Panc1 (cell line): ENCODE measurements at places on chromosomes 12 and 14.

DNA sequence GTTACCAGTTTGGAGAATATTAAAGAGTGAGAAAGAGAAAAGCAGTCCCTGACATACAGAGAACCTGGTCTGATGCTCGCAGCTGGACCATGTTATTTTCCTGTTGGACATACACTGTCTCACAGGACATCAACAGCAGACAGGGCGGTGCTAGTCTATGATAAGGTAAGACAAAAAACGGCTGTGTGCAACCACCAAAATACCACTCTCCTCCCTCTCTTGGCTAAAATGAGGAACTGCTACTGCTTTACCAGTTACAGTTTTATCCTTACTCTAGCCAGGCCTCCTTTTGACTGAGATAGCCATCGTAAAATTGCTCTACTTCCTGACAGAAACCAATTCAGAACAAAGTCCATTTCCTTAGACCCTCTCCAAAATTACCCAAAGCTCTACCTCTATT lies 47.0 kb upstream of the ERGIC2 start:
- no peaks in the 10 kb centered on the region for H3K27me3 ChIP-seq
- H3K4me3 ChIP-seq: no peak overlapping the region
- no peaks in the 10 kb centered on the region for H3K36me3 ChIP-seq
- no peak overlapping the region for H3K27ac ChIP-seq

DNA sequence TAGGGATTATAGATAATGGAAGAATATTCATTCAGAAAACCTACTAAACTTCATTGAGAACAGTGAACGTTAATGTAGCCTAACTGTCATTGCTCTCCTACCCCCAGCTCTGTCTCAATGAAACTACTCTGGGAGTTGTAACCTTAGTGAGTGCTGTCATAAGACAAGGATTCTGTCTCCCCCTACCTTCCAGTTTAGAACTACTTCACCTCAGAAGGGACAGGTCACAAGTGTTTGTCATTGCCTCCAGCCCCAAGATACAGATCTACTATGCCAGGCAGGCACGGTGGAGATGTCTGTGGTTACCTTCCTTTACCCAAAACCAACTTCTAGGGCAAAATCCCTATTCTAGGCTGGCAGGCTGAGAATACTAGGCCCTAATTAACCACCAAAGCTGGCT lies 833.1 kb upstream of the SEL1L start:
- no peak overlapping the region for H3K4me3 ChIP-seq
- DNase-seq: no peak
- no peak overlapping the region for H3K27ac ChIP-seq
- H3K27me3 ChIP-seq: no peaks in the 10 kb centered on the region

DNA sequence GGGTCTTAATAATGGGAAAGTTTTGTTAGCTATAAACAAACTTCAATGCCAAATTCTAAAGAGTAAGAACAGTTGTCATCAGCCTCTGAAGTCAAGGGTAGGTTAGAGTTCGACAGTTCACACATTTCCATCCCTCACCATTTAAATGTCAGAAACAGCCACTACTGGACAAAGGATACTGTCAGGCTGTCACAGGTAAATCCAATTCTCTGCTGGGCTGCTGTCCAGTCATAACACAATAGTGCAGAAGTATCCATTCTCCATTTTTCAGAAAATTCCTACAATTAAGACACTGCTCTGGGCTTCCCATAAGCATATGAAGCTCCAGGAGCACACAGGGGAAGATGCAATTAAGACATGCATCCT lies 221.4 kb downstream of the RPS29 start:
- H3K4me3 ChIP-seq: no peak overlapping the region
- no peak for DNase-seq
- no peaks in the 10 kb centered on the region for H3K36me3 ChIP-seq
- no peaks in the 10 kb centered on the region for H3K4me1 ChIP-seq
- H3K27ac ChIP-seq: no peak overlapping the region

- no peak for DNase-seq
- no peak overlapping the region for H3K4me3 ChIP-seq
Observed at GRCh38 chr14:102230481-102231210, 74.3 kb downstream of the MOK start.

- H3K27me3 ChIP-seq: no peaks in the 10 kb centered on the region
- H3K4me3 ChIP-seq: no peak overlapping the region
- H3K36me3 ChIP-seq: no peaks in the 10 kb centered on the region
Observed at GRCh38 chr14:88037325-88037724, 32.4 kb downstream of the GPR65 start.

- no peaks in the 10 kb centered on the region for H3K4me1 ChIP-seq
- H3K36me3 ChIP-seq: no peaks in the 10 kb centered on the region
- no peak overlapping the region for H3K27ac ChIP-seq
- DNase-seq: no peak
- H3K27me3 ChIP-seq: no peaks in the 10 kb centered on the region
Observed at GRCh38 chr14:104128981-104129380, 9.4 kb upstream of the KIF26A start.
